Activated CD4-positive, alpha-beta T cell treated with anti-CD3 and anti-CD28 coated beads, Interleukin-2, amount 50 U/mL, for 24 hours (primary cell): ENCODE measurements at places on chromosomes 1 and 21.

DNA sequence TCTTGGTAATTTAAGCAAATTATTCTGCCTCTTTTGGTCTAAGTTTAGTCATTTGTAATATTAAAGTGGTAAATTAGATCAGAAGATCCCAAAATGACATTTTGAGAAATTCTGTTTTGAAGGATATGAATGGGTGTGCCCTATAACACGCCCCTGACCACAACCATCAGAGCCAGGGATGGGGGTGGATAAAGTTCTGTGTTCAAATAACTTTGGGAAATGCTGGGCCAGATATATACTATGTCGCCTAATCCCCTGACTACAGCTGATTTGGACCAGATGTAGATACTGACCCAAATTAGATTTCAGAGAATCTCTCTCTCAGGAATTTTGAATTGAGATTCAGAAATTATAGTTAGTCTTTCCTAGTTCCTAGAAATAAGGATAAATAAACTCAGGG is 21.2 kb upstream of the EDEM3 start:
- no peak for DNase-seq

DNA sequence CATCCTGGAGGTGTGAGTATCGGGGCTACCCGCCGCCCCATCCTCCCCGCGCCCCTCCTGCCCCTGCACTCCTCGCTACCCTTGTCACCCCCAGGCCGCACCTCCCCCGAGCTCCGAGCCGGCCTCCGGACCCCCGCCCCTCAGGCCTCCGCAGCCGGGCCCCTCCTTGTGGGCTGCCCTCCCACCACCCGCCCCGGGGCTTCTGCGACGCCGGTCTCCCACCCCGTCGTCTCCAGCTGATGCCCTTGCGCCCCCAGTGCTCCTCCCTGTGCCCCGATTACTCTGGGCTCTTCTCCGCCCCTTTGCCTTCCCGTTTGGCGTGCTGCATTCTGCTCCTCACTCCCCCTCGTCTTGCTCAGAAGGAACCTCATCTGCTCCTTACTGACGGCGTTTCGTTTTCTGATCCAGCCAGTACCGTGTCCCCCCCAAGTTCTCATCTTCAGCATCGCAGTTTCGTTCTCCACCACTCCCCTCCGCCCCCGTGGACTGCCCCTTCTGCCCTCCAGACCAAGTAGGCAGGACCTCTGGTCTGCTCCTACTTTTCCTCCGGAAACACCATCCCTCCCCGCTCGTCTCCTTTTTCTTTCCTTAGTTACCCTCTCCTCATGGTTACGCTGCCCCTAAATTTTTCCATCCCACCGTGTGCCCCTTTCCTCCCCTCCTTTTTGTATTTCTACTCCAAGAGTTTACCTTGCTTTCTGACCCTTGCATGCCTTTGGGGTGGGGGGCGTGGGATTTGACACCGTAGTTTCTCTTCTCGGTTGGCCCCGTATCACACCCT is 841 bp downstream of the SNX27 start:
- no peak for DNase-seq

GRCh38 chr21:25809013-25809412 is 74.2 kb downstream of the GABPA start:
- DNase-seq: no peak

- DNase-seq: no peak
These were observed 38.9 kb downstream of the WARS2 start for GRCh38 chr1:119101563-119101962.

GRCh38 chr1:18719786-18720451 is 89.3 kb downstream of the PAX7 start:
- no peak for DNase-seq

GRCh38 chr1:203402629-203403337 is 51.9 kb upstream of the FMOD start:
- no peak for DNase-seq

- no peak for DNase-seq
These were observed 361.1 kb downstream of the TGFB2 start for GRCh38 chr1:218705911-218706893.
